ENCODE measurements at places on chromosomes 7 and 10. TPM values are rescaled to one million over a fixed set of nuclear protein-coding genes. Genes with fewer than 3 reads are reported as not detected.
A peak's percentile ranks its signal among the peaks of the same experiment; 100 is the strongest.

Gene CLDN3
- total RNA-seq, result 51.6 TPM

- DNase-seq, result no peak
These were observed 40.5 kb downstream of the NRG3 start for GRCh38 chr10:81915504-81915897.

- DNase-seq, result peak; percentile 72
These were observed 11.5 kb downstream of the PMS2 start for GRCh38 chr7:5997210-5997808.

- DNase-seq, result no peak
These were observed 1005.3 kb upstream of the SORCS1 start for GRCh38 chr10:108169846-108170245.

GRCh38 chr7:22759721-22760120, 32.7 kb downstream of the IL6 start:
- DNase-seq, result no peak

DNA sequence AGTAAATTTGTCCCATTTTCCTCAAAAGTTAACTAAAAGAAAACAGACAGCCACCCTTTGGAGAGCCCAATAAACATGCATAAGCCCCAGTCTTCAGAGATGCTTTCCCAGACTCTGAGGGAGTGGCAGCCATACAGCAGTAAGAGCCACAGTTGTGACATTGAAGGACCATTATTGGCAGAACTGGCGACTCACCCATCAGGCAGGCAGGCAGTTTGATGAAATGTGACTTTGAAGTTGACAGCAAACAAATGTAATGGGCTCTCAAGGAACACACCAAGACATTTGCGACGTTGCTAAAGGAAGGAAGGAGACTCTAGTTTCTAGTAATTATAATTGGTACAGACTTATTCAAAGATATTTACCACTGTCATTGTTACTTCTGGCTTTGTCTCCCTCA, 287.5 kb upstream of the PHYHIPL start:
- DNase-seq, result no peak

GRCh38 chr7:152597507-152597906, 78.4 kb downstream of the XRCC2 start:
- no peak for DNase-seq

Gene OR13A1
- 0.04 TPM for total RNA-seq

DNA sequence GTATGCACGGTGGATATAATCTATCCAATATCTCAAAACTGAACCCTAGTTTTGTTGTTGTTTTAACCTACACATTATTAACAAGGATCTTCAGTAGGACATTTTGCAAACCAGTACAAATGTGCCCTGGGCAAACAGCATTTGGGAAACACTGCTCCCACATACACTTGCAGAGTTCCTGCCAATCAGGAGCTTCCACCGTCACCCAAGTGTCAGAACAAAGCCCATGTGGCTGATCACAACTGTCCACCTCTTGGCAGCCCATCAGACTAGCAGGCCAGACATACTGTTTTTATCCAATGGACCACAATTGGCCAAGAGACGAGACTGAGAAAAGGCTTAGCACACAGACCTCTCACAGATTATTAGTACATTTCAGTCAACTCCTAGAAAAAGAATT, 200.4 kb downstream of the FAM107B start:
- no peak for DNase-seq

DNA sequence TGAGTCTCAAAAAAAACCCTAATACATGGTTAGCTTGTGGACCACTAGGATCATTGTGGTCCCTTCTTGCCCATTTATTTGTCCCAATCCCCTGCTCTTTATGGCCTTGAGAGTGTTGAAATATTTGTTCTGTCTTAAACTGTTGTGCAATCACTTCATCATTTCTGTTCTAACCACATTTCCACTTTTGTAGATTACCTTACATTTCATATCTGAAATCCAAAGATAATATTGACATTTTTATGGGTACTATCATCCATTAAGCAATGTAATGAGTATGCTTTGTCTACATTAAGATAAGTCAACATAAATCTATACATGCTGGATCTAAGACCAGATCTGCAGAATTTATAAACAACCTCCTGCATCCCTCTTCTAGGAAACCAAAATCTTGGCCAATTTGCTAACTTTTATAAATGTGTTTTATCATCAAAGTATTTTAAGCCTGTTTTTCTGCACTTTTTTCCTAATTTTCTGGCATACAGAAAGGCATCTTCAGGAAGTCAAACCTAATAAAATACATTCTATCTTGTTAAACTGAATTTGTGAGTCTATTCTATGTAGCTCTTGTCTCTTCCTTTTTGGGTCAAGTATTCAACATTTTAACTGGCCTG, 359.4 kb upstream of the CELF2 start:
- no peak for DNase-seq

- peak; percentile 59 for DNase-seq
These were observed 387.5 kb downstream of the CCSER2 start for GRCh38 chr10:84715911-84716310.

Gene ANKRD30A
- total RNA-seq, result 0.12 TPM

Gene CLDN12
- total RNA-seq, result 12.7 TPM

Gene OR2A1
- total RNA-seq, result not detected

DNA sequence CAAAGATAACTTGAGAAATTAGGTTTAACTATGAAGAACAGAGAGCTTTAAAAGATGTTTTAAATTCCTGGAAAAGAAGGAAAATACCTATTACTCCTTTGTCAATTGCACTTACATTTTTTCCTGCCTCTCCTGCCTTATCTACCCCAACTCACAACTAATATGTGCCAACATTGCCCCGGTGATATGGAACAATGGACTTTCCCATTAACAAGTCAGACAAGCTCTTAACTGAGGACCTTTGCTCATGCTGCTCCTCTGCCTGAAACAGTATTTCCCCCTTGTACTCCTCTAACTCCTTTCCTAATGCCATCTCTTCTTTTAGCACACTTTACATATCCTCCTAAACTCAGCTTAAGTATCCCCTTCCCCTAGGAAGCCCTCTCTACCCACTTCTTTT, 4.8 kb upstream of the ACTA2 start:
- DNase-seq, result no peak

Gene AGBL3
- total RNA-seq, result 2.5 TPM

DNA sequence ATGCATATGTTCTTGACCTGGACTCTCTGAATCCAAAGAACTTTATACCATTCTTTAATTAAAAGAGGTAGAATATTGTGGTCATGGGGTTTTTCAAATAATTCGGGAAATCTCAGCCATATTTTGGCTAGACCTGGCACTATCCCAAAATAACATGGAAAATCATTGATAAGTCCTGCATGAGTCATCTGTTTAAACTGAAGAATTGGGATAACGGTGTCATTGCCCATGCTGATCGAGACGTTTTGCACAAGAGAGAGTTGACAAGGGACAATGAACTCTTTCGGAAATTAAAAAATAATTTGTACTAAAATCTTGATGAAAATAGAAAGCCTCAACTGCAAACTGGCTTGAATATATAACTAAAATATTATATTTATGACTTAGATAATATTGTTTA, 19.9 kb upstream of the ABCB4 start:
- DNase-seq, result no peak

Gene GSAP
- 2.5 TPM for total RNA-seq

DNA sequence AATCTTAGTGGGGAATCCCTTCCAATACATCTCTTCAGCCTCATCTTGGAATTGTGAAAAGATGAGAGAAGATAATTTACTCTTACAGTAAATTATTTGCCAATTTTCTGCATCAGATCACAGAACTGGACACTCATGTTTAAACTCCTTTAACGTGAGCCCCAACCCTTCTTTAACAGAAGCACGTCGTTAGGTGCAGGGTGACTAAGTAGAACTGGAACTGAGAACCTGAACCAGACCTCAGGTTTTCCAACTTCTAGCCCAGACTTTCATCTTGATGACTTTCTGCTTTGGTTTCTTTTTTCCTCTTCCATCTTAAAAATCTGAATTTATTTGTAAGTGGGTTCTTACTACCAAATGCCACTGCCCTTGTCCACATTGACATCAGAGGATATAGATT, 57.2 kb upstream of the LYZL2 start:
- no peak for DNase-seq

DNA sequence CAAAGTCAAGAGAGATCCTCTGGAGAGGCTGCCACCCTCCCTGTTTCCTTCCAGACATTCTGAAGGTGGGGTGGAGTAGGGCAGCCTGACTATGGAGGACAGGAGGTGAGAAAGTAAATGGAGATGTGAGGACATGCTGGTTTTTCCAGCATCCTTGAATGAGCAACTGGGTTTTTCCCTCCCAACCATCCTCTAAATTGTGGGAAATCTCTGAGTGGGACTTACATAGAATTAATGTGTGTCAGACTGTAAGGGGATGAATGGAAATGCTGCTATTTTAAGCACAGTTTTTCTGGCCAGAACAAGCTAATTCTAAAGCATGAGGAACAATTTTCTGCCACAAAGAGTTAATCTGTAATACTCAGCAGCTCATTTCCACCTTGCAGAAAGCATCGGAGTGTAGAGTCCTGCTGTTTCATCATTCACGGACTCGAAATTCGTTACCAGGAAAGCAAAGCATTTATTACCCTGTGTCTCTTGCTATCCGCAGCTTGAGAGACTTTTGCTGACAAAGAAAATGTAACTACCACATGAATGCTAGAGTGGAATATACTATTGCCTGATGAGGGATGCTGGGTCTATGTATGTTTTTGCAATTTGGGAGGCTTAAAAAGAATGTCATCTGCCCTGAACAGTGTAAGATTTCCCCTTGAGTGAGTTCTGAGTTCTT, 213.0 kb downstream of the CELF2 start:
- DNase-seq, result no peak

DNA sequence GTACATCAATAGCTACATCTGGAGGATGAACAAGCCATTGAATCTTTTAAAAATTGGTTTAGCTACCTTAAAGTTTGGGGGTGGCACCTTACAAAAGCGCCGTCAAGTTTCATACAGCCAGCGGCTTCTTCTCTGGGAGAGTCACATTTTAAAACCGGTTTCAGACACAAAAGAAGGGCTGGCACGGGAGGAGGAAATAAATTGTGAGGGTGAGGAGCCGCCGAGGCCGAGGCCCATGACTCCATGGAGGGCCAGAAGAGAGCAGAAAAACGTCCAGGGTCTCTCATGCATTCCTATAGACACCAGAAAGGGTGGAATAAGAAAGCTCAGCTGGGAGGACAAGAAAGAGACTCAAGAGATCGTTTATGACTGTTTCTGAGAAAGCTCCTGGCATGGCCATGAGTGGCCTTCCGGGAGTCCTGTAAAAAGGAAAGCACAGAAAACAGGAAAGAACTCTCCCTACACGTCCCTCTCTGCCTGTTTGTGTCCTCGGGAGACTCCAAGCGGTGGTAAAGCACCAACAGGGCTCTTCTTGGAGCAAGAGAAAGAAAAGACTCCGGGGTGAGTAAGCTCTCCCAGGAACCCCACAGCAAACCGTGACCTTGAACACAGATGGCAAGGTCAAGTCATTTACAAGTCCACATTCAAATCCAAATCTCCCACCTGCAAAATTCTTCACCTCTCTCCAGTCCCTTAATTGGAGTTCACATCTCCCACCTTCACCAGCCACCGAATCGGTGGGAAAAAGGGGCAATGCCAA, 1.8 kb downstream of the FRAT2 start:
- DNase-seq, result peak; percentile 75

GRCh38 chr10:88971221-88972061, 18.9 kb upstream of the ACTA2 start:
- no peak for DNase-seq

Gene SLC18A3
- not detected for total RNA-seq

Gene PCGF5
- 25.0 TPM for total RNA-seq

- DNase-seq, result no peak
These were observed 202.0 kb downstream of the CUX1 start for GRCh38 chr7:102019461-102019860.

Gene SMO
- total RNA-seq, result 15.5 TPM

Gene PKD2L1
- not detected for total RNA-seq

- no peak for DNase-seq
These were observed 503.1 kb downstream of the GRID1 start for GRCh38 chr10:85863301-85864172.

Gene INSYN2A
- not detected for total RNA-seq

DNA sequence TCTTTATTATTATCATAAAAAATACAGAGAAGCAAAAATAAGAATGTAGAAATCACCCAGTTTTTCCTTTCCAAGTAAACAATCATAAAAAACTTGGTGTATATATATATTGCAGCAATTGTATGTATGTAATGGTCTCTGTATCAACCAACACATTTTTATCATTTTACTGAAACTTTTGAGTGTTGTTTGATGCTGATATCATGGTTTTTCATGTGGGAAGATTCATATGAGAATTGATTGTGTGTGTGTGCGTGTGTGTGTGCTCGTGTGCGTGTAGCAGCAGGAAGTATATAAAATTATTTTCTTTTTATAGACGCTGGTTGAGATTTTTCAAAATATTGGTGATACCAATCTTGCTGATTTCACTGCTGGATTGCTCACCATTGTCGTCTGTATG, 22.3 kb downstream of the SLC26A4 start:
- DNase-seq, result no peak

Gene DOCK4
- total RNA-seq, result 25.4 TPM

DNA sequence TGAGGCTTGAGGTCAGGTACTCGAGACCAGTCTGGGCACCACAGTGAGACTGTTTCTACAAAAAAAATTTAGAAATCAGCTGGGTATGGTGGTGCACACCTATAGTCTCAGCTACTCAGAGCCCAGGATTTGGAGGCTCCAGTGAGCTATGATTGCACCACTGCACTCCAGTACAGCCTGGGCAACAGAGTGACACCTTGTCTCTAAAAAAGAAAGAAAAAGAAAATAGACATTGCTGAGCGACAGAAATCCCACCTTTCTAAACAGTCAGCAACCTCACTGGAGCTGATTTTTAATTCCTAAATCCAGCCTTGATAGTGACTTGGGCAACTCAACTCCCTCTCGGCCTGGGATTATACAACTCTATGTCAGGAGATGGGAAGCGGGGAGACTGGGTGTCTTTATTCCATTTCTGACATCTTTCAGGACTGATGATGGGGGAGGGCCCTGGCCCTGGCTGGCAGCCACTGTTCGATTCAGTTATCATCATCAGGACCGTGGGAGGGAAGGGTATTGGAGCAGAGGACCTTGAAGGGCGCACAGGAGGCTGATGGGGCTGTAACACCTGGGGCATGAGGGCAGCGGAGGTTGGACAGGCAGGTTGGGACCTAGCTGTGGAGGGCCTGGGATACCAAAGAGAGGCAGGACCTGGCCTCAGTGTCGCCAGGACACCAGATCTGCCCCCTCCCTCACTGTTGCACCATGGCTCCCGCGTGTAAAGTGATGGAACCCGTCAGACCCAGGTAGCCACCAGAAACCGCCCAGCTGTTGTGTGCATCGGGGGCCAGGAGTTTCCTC, 14.7 kb downstream of the HSPB1 start:
- DNase-seq, result no peak

- DNase-seq, result no peak
These were observed 731 bp upstream of the CRPPA start for GRCh38 chr7:16422103-16422435.

Gene GHRHR
- total RNA-seq, result not detected

Gene ZNF853
- 1.0 TPM for total RNA-seq

- no peak for DNase-seq
These were observed 6.8 kb upstream of the CLDN12 start for GRCh38 chr7:90396420-90396819.

Gene MEOX2
- total RNA-seq, result not detected

Gene BTBD16
- total RNA-seq, result not detected

GRCh38 chr7:70506434-70506833, 625.5 kb upstream of the GALNT17 start:
- no peak for DNase-seq

All from PC-3 (cell line).